ENCODE measurements at places on chromosomes 11 and 22.

GRCh38 chr22:44536411-44536810, 38.4 kb upstream of the RTL6 start:
- no peak for DNase-seq

DNA sequence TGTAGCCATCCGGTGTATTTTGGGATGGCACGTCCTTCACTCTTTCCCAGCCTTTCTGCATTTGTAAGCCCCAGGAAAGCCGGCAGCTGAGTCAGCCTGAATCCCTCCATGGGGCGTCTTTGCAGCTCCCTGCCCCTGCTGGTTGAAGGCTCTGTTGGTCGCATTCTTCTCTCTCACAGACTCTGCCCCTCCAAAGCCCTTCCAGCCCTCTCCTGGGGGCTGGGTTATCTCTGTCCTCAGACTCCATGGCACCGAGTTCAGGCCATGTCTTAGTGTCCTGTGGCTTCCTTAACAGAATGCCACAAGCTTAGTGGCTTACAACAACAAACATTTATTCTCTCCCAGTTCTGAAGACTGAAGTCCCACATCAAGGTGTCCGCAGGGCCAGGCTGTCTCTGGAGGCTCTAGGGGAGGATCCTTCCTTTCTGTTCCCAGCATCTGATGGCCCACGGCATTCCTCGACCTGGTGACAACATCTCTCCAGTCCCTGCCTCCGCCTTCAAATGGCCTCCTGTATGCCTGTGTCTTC, 62.2 kb downstream of the BCR start:
- DNase-seq = no peak

DNA sequence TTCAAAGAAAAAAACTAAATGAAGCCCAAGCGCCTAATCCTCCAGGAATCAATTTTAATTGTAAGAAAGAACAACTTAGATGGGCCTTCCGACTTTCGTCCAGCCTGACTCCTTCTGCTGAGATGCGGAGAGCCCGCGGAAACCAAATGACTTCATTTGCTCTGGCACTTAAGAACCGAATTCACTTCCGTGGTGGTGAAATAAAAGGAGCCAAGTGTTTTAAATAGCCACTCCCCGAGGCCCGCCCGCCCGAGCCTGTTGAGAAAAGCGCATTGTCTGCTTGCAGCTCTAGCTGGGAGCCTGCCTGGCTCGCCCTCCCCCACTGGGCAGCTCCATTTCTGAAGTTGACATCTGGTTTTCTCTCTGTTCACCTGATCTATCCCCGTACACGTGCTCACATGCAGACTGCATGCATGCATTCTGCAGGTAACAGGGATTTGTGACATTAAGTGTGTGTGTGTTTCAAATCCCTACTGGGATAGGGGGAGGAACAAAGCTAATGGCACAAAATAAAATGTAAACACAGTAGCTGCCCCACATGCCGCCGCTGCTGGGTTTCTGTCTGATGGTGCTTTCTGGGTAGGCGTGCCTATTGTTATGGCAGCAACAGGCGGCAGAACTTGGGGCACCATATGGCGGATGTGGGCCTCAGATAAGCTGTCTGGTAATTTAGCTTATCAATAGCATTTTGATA, 6.2 kb downstream of the TEAD1 start:
- peak; percentile 62 for DNase-seq

- no peak for DNase-seq
These were observed 49.7 kb downstream of the PANX1 start for GRCh38 chr11:94178331-94178730.

- no peak for DNase-seq
These were observed 111.6 kb upstream of the CD82 start for GRCh38 chr11:44453871-44454270.

- no peak for DNase-seq
These were observed 539 bp upstream of the SLC36A4 start for GRCh38 chr11:93198215-93198845.

GRCh38 chr11:128222245-128222884, 365.0 kb downstream of the ETS1 start:
- no peak for DNase-seq

DNA sequence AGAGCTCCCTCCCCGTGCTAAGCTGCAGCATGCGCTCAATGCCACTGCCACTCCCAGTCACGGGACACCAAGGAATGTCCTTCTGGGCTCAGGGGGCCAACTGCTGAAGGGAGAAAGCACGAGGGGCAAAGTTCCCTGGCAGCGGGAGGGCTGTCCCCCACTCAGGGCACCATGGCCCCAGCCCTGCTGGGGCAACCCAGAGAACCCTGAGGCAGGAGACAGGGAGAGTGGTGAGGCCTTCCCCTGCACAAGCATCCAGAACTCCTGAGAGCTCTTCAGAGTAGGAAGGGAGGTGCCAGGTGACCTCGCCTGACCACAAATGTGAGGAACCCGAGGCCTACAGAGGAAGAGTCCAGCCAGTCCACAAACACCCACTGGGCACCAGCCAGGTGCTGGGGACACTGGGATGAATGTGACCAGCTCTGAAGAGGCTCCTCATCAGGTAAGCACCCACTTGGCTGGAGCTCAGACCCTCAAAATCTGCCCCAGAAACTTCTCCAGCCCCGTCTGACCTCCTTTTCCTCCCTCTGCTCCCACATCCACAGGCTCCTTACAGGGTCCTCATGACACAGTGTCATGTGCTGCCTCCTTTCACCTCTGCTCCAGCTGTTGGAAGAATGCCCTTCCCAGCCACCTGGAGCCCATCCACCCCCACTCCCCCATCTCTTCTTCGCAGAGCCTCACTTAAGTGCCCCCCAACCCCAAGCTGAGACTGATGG, 15.6 kb downstream of the GDPD5 start:
- no peak for DNase-seq

- DNase-seq = no peak
These were observed 31.5 kb upstream of the CYB5R3 start for GRCh38 chr22:42680648-42681047.

DNA sequence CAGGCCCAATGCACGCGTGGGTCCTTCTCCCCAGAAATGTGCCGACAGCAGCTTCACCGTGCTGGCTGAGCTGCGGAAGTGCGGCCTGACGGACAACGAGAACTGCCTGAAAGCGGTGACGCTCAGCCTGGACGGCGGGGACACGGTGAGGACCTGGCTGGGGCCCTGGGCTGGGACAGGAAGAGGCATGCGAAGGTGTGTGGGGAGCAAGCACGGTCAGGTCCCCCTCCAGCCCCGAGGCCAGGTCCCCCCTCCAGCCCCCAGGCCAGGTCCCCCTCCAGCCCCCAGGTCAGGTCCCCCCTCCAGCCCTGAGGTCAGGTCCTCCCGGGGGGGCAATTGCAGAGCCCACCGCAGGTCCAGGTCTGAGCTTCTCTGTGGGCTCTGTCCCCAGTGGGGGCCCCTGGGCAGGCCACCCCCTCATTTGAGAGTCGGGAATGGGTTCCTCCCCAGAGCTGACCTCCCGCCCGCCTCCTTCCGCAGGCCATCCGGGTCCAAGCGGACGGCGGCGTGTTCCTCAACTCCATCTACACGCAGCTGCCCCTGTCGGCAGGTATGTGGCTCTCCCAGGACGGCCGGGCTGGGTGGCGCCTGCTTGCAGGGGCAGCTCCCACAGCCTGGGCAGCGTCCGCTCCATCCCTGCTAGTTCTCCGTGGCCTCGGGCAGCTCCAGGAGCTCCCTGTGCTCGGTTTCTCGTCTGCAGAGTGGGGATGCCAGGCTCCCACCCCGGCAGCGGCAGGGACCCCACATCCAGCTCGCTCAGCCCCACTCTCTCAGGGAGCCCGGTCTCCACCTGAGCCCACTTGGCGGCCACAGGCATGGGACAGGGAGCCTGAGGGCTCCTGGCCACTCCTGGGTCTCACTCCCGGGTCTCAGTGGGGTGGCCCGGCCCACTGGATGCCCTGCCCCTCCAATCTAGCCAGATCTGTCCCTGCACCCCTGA, 7.9 kb downstream of the MUC5B start:
- no peak for DNase-seq

- DNase-seq = no peak
These were observed 142.2 kb upstream of the SESN3 start for GRCh38 chr11:95373241-95373640.

DNA sequence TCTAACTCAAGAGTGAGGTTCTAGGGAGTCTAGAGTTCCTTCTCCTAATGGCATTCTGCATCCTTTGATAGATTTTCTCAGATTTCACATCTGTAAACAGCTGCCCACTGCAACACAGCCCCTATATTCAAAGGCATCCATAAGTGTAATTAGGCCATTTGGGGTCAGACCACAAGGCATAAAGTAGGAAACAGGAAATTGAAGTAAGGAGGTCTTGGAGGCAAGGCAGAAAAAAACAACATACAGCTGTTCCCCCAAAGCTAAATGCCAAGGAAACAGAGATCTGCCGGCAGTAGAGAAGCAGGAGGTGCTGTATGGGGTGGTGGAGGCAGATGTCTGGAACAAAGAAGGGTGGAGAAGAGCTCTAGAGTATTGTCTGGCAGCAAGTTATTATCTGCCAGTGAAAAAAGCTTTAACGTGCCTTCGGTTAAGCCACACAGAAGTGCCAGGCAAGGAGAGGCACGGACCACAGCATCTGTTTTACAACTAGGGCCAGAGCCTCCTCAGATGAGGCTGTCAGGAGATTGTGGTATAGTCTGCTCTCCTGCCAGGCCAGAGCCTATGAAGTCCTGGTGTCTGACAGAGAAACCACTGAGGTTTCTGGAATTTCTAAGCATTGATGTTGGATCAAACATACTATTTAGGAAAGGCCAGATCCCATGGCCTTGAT, 100.2 kb upstream of the CHRM4 start:
- DNase-seq = no peak

DNA sequence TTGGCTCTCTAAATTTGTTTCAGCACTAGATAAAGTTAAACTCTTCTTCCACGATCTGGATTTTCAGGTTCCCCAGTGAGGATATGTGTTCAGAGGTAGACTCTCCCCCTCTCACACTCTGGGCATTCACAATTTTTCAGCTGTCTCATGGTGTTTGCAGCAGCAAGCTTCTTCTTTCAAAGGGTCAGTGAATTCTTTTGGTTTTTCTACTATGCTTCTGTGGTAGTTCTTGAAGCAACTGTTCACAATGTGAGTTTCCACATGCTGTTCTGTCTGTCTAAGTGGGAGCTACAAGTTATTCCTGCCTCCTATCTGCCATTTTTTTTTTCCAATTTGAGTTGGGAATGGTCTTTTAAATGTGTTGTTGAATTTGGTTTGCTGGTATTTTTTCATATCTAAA, 25.4 kb downstream of the CNTF start:
- DNase-seq = no peak

- no peak for DNase-seq
These were observed 113.5 kb downstream of the MN1 start for GRCh38 chr22:27687984-27688545.

- no peak for DNase-seq
These were observed 912 bp downstream of the KREMEN1 start for GRCh38 chr22:29073618-29074275.

DNA sequence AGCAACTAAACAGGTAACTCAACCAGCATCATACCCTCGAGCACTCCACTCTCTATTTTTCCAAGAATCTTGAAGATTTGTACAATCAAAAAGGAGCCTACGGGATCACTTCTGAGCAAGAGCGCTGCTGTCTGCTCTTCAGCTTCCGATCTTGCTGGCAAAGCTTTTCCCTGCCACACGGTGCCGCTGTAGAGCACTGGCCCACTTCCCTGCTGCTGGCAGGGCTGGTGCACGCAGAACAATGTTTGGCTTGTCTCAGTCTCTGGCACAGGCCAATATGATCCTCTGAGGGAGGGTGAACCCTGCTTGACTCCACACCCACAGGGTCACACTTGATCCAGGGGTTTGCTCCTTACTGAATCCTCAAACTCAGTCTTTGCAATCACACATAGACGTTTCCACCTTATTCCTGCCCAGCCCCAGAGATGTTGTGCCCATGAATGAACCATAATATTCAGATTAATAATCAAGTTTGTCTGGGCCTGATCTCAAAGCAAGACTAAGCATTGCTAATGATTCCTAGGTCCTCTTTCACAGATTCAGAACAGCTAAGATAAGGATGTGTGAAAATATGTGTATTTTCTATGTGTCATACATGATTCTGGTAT, 536.6 kb downstream of the SOX6 start:
- no peak for DNase-seq

- DNase-seq = no peak
These were observed 10.6 kb downstream of the C11orf58 start for GRCh38 chr11:16749092-16749491.

- no peak for DNase-seq
These were observed 28.7 kb downstream of the DDIAS start for GRCh38 chr11:82930229-82930628.

DNA sequence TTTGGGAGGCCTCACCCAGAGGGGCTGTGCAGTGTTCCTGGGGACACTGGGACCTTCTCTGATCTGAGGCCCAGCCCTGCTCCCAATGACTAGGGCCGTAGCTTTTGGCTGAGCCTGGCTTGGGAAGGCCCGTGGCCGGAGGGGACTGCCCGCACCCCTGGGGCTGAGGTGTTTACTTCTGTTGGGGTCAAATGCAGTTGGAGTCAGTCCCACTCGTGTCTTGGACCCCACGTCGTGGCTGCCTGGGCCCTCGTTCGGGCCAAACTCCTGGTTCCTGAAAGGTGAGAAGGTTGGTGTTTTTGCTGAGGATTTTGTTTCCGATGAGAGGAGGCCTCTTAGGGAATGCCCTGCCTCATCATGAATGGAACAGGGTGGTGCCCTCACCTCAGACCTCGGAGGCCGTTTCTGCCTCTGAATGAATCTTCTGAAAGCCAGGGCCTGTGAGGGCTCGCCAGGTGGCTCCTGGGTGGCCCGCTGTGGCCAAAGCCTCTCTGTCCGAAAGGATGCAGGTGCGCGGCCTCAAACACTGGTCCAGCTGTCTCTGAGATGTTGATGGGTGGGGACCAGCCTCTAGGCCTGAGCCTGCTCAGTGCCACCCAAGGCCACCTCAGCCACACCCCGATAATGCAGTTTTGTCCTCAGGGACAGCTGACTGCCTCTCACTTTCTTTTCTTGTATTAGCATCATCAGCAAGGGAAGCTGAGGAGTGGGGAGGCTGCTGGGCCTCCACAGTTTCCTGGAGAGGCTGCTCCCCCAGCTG, 40.3 kb upstream of the A4GALT start:
- no peak for DNase-seq

DNA sequence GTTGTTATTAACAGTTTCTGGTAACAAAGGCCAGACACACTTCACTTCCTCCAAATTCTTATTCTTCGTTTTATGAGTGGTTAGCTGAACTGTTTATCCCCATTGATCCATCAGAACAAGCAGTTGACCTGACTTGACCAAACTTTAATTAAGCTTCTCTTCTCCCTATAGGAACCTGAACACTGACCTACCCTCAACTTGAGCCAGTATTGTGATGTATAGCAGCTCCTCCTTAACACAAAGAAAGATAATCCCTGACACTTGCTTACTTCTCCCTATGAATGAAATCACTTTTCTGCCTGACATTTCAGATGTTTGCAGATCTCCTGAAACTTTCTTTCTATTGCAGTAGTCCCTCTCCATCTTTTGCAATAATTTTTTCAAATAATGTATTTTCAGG, 41.9 kb downstream of the ANO5 start:
- DNase-seq = no peak

- no peak for DNase-seq
These were observed 6.0 kb downstream of the PKNOX2 start for GRCh38 chr11:125170510-125171031.

GRCh38 chr11:113992459-113993110, 17.7 kb downstream of the HTR3A start:
- DNase-seq = peak; percentile 48

All from NCI-H2081 treated with DMSO at 0.1 percent for 48 hours (cell line).